Aorta (tissue), 5 donors: ENCODE measurements at places on chromosomes 6 and 20. TPM values are rescaled to one million over a fixed set of nuclear protein-coding genes. Genes with fewer than 3 reads are reported as not detected.

- no peak for DNase-seq
Measured at GRCh38 chr6:77834591-77834996, 181.8 kb downstream of the MEI4 start.

DNA sequence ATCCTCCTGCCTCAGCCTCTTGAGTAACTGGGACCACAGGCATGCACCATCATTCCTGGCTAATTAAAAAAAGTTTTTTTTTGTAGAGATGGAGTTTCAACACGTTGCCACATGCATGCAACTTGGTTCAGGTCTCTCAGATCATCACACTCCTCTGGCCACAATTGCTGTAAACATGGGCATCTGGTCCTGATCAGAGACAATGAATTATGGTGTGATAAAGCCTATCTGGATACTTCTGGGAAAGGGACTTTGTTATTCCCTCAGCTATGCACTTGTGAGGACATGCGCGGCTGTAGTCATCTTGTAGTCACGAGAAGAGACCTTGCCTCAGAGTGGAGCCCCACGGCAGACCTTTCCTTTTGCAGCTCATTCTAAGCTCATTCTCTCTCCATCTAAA lies 210.9 kb upstream of the ZFP64 start:
- no peak for DNase-seq

DNA sequence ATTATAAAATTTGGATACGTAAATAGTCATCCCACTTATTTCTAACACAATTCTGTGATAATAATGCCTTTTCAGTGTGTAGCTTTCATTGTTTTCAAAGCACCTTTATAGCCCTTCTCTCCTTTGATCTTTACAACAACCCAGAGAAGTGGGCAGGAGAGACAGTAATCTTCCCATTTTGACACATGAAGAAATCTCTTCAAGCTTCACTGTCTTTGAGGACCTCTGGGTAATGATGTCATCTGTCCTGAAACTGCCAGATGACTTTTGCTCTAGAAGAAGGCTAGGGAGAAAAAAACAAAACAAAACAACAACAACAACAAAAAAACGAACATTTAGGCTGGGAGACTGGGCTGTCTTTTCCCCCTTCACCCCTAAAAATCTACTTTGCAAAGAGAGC lies 203.0 kb downstream of the KCNQ5 start:
- no peak for DNase-seq

DNA sequence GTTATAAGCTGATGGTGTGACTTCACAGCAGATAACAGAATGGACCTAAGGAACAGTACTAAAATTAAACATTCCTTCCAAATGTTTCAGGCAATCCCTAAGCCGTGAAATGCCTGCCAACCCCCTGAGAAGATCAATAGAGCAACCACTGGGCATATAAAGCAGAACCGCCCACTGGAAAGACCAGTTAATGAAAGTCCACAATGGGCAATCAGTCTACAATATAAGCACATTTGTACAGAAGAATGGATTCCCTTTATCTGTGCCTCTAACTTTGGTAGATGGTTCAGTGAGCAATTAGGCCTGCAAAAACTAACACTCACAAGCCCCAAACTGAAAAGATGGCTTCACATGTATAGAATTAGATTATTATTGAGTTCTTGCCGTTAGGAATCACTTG lies 286.6 kb downstream of the UBE3D start:
- no peak for DNase-seq

DNA sequence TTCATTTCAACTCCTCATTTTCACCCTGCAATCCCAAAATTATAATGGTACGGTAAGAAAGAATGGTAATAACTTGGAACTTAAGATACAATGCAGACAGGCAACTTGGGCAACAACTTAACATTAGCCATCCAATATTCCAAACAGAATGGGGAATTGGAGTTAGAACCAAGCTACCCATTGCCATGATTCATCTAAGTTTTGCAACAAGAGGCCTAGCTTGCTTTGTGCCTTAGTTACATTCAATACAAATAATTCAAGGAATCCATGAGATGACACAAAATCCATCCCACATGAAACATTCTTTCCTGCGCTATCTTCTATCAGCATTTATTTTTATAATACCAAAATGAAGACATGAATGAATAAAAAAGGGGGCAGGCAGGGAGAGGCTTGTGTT lies 28.4 kb downstream of the DCDC2 start:
- no peak for DNase-seq

DNA sequence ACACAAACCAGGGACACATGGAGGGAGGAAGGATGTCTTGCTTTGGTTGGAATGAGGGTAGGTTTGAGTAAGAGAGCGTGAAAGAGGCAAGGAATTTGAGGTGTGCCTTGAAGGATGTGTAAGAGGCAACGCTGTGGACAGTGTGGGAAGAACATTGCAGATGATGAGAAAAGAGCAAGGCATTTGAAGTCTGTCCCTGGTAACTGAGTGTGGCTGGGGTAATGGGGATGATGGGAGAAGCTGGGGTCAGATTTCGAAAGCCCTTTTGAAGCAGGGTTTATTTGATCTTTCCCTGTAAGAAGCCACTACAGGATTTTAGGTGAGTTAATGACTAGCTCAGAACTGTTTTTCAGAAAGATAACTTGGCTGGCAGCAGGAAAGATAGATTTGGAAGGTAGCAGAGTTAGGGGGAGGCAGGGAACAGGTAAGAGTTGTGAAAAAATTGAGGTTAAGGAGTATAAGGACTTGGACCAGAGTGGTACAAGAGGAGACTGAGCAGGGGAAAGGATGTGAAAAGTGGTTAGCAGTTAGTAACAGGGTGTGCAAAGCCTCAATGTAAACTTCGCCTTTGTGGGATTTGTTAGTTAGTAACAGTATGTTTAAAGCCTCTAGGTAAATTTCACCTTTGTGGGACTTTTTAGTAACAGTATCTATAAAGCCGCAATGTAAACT lies 17.7 kb downstream of the UTRN start:
- DNase-seq = no peak

DNA sequence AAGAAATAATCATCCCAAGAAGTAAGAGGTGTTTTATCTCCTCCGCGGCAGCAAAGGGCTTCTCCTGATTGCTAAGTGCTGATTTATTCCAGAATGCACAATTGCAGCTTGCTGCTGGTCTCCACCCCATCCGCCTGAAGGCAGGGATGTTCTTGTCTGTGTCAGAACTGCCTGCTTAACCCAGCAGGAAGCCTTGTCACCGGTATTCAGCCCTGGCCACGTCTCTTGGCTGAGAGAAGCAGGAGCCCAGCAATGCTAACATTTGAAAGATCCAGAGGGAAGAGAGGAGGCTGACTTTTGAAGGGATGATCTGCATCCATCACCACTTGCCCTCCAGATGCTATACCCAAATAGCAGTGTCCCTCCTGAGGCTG lies 4.2 kb downstream of the SCML4 start:
- no peak for DNase-seq

DNA sequence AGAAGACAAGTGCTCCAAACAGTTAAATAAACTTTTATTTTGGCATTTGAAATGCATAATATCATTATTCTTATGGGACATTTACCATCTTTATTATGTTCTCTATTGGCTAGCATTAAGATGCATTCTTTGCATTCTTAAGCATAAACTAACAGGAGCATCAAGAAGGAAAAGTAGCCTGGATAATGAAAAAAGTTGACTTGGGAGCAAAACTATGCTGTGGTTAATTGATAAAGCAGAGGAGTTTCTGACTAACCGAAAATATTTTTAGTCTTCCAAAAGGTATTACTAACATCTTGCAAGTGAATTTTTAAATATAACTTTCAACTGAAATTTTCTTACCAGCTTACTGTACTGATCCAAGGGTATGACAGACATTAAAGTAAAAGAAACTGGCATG lies 140.3 kb downstream of the FLRT3 start:
- DNase-seq = no peak

MACROD2 gene
- 6.2 TPM for total RNA-seq

ERVFRD-1 gene
- 0.12 TPM for total RNA-seq
